Activated T-cell treated with anti-CD3 and anti-CD28 coated beads for 48 hours (primary cell): ENCODE measurements at places on chromosomes 1 and 21.

- no peak for DNase-seq
These were observed 6.2 kb downstream of the ILDR2 start for GRCh38 chr1:166969074-166969677.

- DNase-seq, result no peak
These were observed 58.9 kb downstream of the CD46 start for GRCh38 chr1:207810606-207811295.

DNA sequence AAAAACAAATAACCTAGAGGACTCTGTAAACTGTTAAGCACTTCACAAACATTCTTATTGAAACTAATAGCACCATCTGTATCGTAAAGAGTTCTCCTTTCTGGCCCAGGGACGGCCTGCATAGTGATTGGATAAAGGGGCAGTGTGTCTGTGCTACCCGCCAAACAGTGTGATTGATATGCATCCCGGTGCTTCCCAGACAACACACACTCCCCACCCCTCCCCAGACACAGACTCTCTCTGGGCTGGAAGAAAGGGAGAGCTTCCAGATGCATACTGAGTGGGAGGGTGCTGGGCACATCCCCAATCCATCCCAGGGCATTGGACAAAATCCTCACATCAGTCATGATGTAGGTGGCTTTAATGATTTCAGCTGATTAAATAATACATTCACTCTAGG, 3.7 kb downstream of the HSD11B1 start:
- no peak for DNase-seq

DNA sequence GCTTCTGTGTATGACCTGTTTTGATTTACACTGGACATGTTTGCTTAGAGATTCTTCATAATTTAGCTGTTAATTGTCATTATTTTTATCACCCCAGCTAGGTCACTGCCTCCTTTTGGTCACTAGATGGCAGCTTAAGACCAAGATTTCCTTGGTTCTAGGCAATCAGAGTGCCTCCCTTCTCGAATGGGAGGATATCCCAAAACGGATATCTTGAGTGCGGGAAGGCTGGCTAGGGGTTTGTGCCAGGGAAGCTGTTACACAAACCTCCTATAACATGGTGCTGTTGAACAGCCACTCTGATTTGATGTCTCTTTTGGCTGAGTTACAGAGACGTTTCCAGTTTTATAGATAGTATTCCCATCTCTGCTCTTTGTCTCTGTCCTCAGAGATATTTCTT, 283.5 kb downstream of the S1PR1 start:
- no peak for DNase-seq

GRCh38 chr1:181630838-181631237, 147.5 kb downstream of the CACNA1E start:
- no peak for DNase-seq

GRCh38 chr1:7617826-7618225, 153.3 kb upstream of the VAMP3 start:
- no peak for DNase-seq

GRCh38 chr1:77424236-77424635, 142.4 kb downstream of the AK5 start:
- no peak for DNase-seq

- DNase-seq, result no peak
These were observed 185.0 kb downstream of the TGFBR3 start for GRCh38 chr1:91700771-91701471.

DNA sequence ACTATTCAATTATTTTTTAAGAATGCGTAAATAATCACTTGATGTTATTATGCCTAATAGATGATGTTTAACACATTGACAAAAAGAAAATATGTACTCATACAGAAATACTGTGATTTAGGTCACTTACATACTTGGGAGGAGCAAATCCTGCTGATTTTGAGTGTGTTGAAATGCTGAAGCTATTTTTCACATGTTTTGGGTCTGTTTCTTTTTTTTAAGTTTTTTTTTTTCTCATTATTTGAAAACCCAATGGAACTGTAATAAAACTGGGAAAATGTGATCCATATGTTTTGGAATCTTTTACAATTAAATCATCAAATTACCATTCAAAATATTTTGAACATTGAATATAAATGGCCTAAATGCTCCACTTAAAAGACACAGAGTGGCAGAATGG, 366.2 kb upstream of the ADAMTS5 start:
- DNase-seq, result no peak

DNA sequence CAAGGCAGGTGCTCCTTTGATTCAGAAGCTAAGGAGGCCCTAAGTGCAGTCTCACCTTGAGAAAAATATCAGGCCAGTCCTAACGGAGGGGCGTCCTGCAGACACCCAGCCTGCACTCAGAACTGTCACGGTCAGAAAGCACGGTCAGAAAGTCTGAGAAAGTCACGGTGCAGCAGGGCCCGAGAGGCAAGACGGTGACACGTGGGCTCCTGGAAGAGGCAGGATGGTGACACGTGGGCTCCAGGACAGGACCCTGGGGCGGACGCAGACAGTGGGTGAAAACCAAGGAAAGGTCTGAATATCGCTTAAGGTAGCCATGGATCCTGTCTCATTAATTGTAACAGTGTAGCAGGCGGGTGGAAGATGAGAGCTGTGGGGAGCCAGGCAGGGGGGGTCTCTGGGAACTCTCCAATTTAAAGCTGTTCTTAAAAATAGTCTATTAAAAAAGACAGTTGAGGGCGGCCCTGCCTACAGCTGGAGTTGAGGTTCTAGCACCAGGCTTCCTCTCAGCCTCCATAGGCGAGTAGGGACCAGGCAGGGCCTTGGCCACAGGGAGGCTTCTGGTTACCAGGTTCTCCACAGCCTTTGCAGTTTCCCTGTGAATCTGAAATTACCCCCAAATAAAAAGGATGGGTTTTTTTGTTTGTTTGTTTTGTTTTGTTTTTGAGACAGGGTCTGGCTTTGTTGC, 65.2 kb downstream of the FAAP20 start:
- DNase-seq, result no peak

GRCh38 chr1:43438576-43438952, 15.2 kb downstream of the HYI start:
- no peak for DNase-seq

- no peak for DNase-seq
These were observed 318.1 kb downstream of the CAMTA1 start for GRCh38 chr1:7103361-7103782.

DNA sequence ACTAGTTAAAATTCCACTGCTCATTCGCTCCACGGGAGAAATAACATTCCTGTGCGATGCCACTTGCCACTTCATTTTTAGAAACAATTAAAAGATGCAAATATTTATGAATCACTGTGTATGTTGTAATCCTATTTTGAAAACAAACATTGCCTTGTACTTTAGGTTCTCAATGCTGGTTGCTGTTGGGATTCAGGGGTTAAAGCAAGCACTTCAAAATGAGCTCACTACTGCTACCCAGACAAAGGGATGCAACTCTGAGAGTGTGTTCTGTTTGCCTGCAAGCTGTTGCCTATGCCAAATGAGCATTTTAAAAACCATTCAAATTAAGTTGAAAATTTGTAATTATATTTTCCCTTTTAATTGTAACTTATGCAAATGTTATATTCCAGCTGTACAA, 87.5 kb downstream of the RWDD3 start:
- no peak for DNase-seq

DNA sequence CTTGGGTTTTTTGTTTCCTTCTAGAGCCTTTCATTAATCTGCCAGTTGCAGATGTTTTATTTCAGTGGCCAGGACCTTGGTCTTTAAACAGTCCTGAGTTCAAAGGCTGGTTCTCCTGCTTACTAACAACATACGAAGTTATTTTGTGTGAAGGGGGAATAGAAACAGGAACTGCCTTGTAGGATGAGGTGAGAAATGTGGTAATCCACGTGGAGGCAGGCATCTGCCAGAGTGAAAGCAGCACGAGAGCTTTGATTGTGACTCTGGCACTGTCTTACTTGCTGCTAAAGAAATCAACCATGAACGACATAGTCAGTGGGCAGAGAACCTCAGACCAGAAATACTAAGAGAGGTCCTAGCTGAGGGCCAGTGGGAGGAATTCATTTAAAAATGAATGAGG, 30.4 kb downstream of the TMEM63A start:
- DNase-seq, result no peak

GRCh38 chr1:183812128-183812527, 7.2 kb downstream of the RGL1 start:
- no peak for DNase-seq

- no peak for DNase-seq
These were observed 575.7 kb upstream of the ZP4 start for GRCh38 chr1:238466459-238466858.

- DNase-seq, result no peak
These were observed 80.9 kb downstream of the SSBP3 start for GRCh38 chr1:54325284-54325683.

DNA sequence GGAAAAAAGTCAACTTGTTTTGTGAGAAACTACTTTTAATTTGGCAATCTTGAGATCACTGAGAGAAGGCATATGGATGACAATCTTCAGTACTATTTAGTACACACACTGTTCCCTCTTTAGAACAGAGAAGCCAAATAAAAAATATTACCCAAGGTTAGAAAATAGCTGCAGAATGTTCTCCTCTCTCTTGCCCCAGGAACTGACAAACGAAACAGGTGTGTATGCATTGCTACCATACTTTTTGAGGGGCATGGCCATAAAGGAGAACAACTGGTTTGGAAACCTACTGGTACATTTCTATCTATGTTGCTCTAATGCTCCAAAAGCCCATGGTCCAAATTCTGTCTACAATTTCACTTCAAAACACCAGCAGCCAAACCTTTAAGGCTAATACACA, 5.7 kb downstream of the TOR1AIP2 start:
- DNase-seq, result no peak

DNA sequence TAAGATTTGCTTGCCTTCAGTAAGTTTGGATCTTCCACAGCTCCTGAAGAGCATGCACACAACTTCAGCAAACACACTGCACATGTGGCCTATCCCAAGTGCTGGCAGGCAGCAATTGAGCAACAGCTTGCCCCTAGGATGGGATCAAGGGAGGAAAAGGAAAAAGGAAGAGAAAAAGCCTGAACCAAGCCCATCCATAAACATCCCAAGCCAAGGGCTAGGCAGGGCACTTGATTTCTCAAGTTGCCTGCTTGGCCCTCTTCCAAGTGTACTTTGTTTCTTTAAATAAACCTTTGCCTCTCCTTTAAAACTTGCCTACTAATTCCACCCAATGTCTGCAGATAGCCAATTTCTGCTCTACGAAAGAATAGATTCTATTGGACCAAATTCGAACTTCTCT, 49.0 kb upstream of the OLFM3 start:
- DNase-seq, result no peak

DNA sequence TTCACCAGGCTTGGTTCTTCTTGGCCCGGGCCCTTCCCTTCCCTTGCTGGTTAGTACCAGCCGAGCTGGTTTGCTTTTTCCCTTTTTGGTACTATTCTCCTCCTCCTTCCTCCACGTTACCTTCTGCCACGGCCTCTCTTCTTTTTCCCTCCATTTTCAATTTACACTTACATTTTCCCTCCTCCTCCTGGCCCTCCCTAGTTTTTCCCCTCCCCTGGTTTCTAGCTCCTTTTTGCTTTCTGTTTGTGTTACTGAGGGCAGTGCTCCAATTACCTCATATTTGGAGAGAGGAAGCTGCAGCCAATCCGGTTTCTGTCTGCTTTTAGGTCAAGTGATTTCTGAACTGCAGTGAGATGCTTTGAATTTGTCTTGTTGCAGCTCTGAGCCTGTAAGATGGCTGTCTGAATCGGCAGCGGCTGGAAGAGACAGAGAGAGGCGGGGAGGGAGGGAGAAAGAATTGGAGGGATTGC, 63.7 kb downstream of the MACF1 start:
- no peak for DNase-seq

- no peak for DNase-seq
These were observed 163.2 kb upstream of the HMCN1 start for GRCh38 chr1:185570962-185571361.

- DNase-seq, result no peak
These were observed 109.7 kb upstream of the ACTRT2 start for GRCh38 chr1:2911421-2912178.

- no peak for DNase-seq
These were observed 402.5 kb downstream of the HHAT start for GRCh38 chr1:210731193-210731592.

DNA sequence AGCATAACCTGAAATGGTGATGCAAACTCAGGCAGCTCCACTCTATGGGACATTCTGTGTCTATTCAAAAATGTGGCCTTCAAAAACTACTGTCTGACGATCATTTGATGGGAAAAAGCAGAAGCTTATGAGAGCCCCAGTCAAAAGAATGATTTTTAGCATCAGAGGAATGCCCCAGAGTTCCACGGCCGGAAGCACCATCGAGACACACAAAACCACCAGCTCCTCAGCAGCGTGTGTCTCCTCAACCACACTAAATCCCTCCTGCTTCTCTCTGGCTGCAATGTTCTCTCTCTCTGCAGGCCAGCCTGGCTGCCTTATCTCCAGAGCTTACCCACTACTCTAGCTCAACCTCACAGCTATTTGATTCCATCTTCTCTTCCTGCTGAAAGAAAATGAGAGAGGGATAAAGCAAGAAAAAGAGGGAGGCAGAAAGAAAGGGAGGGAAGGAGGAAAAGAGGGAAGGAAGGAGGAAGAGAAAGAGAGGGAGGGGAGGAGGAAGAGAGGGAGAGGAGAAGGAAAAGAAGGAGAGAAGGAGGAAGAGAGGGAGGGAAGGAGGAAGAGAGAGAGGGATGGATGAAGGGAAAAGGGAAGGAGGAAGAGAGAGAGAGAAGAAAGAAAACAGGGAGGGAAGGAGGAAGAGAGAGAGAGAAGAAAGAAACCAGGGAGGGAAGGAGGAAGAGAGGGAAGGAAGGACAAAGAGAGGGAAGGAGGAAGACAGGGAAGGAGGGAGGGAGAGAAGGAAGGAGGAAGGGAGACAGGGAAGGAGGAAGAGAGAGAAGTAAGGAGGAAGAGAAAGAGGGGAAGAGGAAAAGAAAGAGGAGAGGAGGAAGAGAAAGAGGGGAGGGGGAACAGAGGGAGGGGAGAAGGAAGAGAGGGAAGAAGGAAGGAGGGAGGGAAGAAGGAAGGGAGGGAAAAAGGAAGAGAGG, 33.5 kb upstream of the LAPTM5 start:
- no peak for DNase-seq

DNA sequence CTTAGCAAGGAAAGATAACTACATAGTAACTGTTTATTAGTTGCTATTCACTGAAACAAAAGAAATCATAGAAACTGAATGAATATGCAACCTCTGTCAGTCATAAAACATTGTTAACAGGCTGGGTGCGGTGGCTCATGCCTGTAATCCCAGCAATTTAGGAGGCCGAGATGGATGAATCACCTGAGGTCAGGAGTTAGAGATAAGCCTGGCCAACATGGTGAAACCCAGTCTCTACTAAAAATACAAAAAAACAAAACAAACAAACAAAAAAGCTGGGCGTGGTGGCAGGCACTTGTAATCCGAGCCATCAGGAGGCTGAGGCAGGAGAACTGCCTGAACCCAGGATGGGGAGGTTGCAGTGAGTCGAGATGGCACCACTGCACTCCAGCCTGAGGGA, 44.1 kb downstream of the CRB1 start:
- no peak for DNase-seq

DNA sequence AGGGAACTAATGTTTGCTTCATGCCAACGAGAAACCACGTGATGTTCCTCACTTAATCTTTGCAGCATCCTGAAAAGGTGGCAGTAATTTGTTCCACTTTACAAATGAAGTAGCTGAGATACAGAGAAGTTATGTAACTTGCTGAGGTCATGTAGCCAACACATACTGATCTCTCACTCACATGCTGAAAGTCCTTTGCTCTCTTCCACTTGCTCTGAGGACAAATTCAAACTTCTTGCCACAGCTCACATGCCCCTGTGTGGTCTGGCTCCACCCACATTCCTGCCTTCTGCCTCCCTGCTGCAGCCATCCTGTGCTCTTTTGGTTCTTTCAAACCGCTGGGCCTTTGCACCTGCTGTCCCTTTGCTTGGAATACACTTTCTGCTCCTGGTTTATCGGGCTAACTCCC, 55.4 kb downstream of the TMCO4 start:
- DNase-seq, result no peak
